T-cell (primary cell): ENCODE measurements at places on chromosomes 6 and 20.

DNA sequence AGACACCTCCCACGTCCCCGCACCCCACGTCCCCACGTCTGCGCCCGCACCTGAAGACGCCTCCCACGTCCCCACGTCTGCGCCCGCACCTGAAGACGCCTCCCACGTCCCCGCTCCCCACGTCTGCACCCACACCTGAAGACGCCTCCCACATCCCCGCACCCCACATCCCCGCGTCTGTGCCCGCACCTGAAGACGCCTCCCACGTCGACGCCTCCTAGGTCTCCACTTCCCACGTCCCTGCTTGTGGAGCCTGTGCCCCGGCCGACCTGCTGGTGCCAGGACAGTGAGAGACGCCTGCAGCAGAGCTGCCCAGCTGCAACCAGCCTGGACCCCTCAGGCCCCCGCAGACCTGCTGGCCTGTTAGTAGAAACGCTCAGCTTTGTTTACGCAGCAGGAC, 22.6 kb downstream of the ANKRD60 start:
- no peak for DNase-seq

- DNase-seq, result no peak
Measured at GRCh38 chr20:51613580-51613979, 71.1 kb upstream of the NFATC2 start.

GRCh38 chr6:35852994-35853393, 47.8 kb downstream of the LHFPL5 start:
- DNase-seq, result no peak

DNA sequence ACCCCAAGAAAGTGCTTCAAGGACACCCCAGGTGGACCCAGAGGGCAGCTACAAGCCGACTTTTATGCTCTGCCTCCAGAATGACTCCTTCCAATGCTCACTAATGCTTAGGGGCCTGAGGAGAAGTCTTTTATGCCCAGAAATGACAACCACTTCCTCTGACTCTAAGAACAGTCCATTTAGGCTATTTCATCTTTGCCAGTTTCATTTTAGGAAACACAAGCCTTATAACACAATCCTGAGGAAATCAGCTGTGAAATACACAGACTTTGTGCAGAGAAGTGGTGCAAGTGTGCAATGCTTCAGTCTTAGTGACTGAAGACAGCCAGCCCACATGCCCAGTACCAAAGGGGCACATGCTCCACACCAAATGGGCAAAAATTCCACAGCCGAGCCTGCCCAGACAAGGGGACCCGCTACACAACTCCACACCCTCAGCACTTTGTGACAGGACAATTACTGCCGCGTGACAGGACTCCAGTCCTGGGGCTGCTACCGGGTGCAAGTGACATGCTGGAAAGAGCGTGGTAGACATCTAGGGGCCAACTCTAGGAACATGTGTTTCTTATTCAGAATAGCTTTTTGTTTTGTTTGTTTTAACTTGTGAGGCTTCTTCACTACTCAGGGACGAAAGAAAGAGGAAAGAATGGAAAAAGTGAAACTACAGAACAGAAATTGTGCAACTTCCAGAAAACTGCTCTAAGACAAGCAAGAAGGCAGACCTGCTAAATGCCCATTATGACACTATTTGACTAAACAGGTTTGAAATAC, 28.2 kb upstream of the PLAGL1 start:
- no peak for DNase-seq

GRCh38 chr20:62408640-62409039, 1.6 kb upstream of the CABLES2 start:
- no peak for DNase-seq

GRCh38 chr20:13856354-13856753, 71.5 kb downstream of the NDUFAF5 start:
- no peak for DNase-seq

DNA sequence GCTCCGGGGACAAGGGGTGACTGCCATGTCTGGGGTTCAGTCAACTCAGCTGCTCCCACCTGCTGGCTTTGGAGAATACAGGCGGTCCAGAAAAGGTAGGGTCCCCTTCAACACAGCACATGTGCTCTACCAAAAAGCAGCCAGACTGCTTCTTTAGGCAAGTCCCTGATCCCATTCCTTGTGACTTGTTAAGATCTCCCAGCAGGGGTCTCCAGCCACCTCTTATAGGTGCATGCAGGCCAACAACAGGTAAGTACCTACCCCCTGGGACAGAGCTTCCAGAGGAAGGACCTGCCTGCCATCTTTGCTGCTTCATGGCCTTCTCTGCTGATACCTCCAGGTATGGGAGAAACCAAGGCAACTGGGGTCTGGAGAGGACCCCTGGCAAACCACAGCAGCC, 106.5 kb downstream of the HACE1 start:
- no peak for DNase-seq

GRCh38 chr20:1955217-1955616, 38.6 kb downstream of the PDYN start:
- no peak for DNase-seq

GRCh38 chr6:121726596-121726995, 291.1 kb downstream of the GJA1 start:
- DNase-seq, result no peak
